GM12865 (cell line): ENCODE measurements at places on chromosomes 2 and 18.

DNA sequence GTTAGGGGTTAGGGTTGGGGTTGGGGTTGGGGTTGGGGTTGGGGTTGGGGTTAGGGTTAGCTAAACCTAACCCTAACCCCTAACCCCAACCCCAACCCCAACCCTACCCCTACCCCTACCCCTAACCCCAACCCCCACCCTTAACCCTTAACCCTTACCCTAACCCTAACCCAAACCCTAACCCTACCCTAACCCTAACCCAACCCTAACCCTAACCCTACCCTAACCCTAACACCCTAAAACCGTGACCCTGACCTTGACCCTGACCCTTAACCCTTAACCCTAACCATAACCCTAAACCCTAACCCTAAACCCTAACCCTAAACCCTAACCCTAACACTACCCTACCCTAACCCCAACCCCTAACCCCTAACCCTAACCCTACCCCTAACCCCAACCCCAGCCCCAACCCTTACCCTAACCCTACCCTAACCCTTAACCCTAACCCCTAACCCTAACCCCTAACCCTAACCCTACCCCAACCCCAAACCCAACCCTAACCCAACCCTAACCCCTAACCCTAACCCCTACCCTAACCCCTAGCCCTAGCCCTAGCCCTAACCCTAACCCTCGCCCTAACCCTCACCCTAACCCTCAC lies 24.1 kb upstream of the RABL2A start:
- no peak for DNase-seq

DNA sequence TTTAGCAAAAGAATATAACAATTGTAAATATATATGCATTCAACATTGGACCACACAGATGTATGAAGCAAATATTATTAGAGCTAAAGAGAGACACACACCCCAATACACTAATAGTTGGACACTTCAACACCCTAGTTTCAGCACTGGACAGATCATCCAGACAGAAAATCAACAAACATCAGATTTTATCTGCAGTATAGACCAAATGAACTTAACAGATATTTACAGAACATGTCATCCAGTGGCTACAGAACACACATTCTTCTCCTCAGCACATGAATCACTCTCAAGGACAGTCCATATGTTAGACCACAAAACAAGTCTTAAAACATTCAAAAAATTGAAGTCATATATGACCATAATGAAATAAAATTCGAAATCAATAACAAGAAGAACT lies 22.1 kb upstream of the EVA1A start:
- no peak for DNase-seq

DNA sequence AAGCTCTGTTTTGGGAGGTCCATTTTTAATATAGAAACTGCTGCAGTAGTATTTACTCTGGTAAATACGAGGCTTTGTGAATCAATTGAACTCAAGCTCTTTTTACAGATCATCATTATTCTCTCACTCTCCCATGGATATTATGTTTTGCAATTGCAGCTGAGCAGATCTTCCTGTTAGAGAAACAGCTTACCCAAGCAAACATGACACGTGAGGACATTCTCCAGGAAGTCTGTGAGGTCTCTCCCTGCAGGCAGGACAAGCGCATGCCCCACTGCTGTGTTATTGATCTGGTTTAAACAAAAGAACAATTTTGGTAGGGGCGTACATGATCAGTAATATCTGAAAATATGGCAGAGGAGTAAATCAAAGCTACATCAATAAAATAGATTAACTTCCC lies 72.1 kb downstream of the COL6A3 start:
- DNase-seq: no peak

DNA sequence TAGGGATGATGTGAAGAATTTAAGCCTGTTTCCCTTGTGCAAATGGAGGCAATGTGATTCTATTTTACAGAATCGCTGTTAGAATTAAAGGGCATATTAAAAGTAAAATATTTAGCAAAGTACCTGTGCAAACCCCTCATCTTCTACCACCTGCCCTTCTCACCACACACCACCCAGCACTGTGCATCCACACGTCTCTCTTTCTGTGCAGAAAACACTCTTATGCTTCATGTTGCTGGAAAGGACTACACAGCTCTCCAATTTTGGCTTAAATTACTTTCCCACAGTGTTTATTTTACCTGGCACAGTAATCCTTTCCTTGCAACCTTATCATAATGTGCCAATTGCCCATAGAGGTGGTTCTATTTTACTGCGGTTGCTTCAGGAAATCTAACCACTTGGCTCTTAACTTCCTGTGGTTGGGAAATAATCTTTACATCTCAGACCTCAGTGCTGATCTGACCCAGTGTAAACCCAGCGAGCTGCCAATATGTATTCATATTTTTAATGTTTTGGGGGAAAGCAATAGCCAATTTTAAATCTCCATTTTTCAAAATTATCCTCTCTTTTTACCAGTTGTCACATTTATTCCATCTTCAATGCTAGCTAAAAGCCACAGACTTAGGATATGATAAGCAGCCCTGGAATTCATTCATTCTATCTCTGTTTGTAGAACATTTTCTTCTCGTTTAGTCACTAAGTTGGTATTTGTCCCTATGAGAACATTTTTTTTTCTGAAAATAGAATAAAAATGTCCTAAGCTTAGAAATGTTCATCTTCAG lies 250.9 kb downstream of the DSEL start:
- DNase-seq: no peak

DNA sequence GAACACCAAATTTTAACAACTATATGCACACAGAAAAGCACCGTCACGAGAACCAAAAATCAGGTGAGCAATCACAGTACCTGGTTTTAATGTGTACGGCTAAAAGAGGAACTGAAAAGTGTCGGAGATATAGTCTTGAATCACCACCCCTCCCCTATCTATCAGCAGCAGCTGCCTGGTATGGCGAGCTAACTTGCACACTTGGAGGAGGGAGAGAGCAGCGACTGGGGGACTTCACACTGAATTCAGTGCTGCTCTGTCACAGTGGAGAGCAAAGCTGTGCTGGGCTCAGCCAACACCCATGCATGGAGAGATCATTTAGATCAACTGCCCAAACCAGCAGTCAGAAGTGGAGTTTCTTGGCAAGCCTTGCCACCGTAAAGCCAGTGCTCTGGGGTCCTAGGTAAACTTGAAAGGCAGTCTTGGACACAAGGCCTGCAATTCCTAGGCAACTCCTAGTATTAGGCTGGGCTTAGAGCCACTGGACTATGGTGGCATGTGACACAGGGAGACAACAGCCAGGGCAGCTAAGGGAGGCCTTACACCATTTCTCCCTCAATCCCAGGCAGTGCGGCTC lies 89.2 kb upstream of the CD226 start:
- DNase-seq: peak; percentile 87

DNA sequence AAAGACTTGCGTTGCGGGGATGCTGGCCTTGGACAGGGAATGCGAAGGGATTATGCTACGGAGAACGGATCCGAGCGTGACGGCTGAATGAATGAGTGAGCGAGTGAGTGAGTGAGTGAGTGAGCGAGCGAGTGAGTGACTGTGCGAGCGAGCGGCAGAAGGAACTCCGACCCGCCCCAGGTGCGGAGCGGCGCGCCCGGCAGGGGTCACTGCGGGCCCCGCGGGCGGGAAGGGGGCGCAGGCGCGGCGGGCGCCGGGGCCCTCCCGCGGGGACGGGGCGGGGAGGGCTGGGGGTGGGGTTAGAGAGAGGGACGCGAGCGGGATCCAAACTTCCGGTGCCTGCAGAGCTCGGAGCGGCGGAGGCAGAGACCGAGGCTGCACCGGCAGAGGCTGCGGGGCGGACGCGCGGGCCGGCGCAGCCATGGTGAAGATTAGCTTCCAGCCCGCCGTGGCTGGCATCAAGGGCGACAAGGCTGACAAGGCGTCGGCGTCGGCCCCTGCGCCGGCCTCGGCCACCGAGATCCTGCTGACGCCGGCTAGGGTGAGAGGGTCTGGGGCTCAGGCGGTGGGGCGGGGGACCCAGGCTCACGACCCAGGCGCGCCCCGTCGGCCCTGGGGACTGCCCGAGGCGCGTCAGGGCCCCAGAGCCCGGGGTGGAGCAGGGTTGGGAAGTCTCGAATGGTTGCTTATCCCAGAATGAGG lies at the start of gene ITM2C:
Gene ITM2C, plus strand, starts transcription at position 338 of the 702 bp plus-strand sequence. Its CDS starts 84 bp downstream, at position 422.
- DNase-seq: peak; percentile 83
